ENCODE measurements at places on chromosomes 7 and 10.

DNA sequence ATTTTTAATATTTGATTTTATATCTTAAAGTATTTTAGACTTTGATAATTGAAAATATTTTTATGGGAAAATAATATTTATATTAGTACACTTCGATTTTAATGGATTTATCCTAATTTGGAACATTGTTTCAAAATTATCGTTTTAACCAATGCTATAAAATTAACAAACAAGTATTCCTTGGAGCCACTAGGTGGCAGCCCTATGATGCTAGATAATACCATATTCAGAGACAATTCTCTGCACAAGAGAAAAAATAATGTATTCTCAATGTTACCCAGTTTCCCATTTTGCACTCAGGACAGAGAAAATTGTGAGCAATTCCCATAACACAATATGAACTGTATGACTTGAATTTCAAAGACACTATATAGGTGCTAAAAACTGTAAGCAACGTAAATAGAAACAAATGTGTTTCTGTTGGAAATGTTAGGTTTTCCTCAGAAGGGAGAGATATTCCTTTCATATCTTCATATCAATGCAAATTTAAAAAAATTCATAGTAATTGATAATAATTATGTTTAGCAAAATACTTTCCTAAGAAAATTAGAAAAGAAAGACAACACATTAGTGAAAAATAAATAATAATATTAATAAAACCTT lies 237.8 kb downstream of the SEMA3E start:
- H3K4me1 ChIP-seq, result no peaks in the 10 kb centered on the region
- no peak overlapping the region for H3K4me3 ChIP-seq
- H3K27me3 ChIP-seq, result no peaks in the 10 kb centered on the region
- H3K36me3 ChIP-seq, result no peaks in the 10 kb centered on the region

- H3K36me3 ChIP-seq, result peaks cover 5% of the 10 kb centered on the region
- H3K4me1 ChIP-seq, result no peaks in the 10 kb centered on the region
- H3K27me3 ChIP-seq, result no peaks in the 10 kb centered on the region
- H3K4me3 ChIP-seq, result no peak overlapping the region
- H3K27ac ChIP-seq, result no peak overlapping the region
These were observed 336.0 kb upstream of the GALNT17 start for GRCh38 chr7:70795948-70796347.

- H3K4me3 ChIP-seq, result peak overlapping the region; percentile 45
- no peak for DNase-seq
- H3K36me3 ChIP-seq, result peaks cover 19% of the 10 kb centered on the region
- peaks cover 46% of the 10 kb centered on the region for H3K4me1 ChIP-seq
- no peaks in the 10 kb centered on the region for H3K27me3 ChIP-seq
- no peak overlapping the region for H3K27ac ChIP-seq
These were observed 26.2 kb downstream of the PPP2R2D start for GRCh38 chr10:131926743-131927595.

DNA sequence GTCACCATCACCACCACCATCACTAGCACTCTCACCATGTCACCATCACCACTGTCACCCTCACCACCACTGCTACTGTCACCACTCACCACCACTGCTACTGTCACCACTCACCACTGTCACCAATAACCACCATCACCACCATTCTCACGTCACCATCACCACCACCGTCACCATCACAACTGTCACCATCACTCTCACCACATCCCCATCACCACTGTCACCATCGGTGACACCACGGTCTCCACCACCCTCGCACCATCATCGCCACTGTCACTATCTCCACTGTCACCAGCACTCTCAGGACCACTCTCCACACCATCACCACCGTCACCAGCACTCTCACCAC lies 130.4 kb downstream of the MAD1L1 start:
- no peak for DNase-seq
- H3K4me1 ChIP-seq, result peaks cover 45% of the 10 kb centered on the region
- H3K4me3 ChIP-seq, result no peak overlapping the region
- H3K27ac ChIP-seq, result peak overlapping the region; percentile 90
- peaks cover 7% of the 10 kb centered on the region for H3K36me3 ChIP-seq

- peaks cover 2% of the 10 kb centered on the region for H3K4me1 ChIP-seq
- H3K36me3 ChIP-seq, result peaks cover 41% of the 10 kb centered on the region
- no peaks in the 10 kb centered on the region for H3K27me3 ChIP-seq
- H3K27ac ChIP-seq, result no peak overlapping the region
These were observed 205.7 kb downstream of the EBF3 start for GRCh38 chr10:129758207-129759021.

GRCh38 chr7:90225181-90225580 lies 13.6 kb downstream of the STEAP2 start:
- H3K27ac ChIP-seq, result no peak overlapping the region
- peaks cover 10% of the 10 kb centered on the region for H3K27me3 ChIP-seq
- H3K4me1 ChIP-seq, result no peaks in the 10 kb centered on the region
- no peak for DNase-seq
- no peak overlapping the region for H3K4me3 ChIP-seq

GRCh38 chr7:133961724-133962123 lies 165.4 kb upstream of the LRGUK start:
- H3K36me3 ChIP-seq, result peaks cover 41% of the 10 kb centered on the region
- H3K4me3 ChIP-seq, result no peak overlapping the region
- H3K4me1 ChIP-seq, result no peaks in the 10 kb centered on the region
- no peaks in the 10 kb centered on the region for H3K27me3 ChIP-seq
- no peak overlapping the region for H3K27ac ChIP-seq

DNA sequence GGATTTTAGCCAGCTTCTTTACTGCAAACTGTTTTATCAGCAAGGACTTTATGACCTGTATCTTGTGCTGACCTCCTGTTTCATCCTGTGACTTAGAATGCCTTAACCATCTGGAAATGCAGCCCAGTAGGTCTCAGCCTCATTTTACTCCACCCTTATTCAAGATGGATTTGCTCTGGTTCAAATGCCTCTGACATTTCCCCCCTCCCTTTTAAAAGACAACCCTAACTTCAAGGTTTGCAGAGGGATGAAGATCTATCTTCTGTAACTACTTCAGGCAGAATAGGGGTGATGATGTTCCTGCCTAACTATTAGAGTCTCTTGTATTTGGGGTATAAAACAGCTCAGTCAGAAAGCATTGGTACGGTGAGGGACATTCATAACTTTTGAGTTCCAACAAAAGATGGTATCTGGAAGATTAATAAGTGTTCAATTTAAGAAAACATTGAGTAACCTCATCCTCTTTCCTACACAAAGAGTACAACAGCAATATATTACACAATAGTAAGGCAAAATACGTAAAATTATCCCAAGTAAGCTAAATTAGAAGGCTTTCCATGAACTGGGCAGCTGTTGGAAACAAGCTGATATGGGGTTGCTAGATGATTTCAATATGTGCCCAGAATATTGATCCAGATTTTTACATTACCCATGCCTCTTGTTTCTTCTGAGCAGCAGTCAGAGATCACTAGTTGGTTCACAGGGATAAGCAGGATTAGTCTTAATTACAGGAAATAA lies 40.0 kb upstream of the LRGUK start:
- no peak overlapping the region for H3K4me3 ChIP-seq
- peaks cover 10% of the 10 kb centered on the region for H3K36me3 ChIP-seq
- DNase-seq, result no peak
- peaks cover 7% of the 10 kb centered on the region for H3K4me1 ChIP-seq

DNA sequence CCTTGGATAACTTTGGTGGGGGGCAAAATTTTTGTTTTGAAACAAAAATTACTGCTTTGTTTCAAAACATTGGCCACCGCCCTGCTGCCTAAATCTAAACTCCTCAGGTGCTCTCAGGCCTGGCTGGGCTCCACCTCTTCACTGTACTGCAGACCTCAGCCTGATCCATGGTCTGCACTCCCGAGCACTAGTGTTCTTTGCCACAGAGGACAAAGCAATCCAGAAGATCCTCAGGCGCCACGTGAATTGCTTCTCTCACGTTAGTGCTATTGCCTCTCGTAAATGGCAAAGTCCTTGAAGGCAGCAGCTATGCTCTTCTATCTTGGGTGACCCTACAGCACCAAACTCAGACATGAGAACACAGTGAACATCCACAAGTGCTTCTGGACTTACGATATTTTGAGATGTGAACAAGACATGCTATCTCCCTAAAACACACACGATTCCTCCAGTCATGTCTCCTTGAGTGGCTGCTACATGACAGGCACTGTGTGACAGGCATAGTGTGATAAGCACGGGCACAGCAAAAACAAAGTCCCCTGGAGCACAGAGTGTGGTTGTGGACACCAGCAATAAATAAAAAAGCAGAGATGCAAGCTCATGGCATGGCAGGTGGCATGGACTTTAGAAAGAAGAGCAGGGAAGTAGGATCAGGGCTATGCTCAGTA lies 582.1 kb upstream of the DPP6 start:
- no peak overlapping the region for H3K4me3 ChIP-seq
- no peaks in the 10 kb centered on the region for H3K27me3 ChIP-seq
- no peak for DNase-seq

DNA sequence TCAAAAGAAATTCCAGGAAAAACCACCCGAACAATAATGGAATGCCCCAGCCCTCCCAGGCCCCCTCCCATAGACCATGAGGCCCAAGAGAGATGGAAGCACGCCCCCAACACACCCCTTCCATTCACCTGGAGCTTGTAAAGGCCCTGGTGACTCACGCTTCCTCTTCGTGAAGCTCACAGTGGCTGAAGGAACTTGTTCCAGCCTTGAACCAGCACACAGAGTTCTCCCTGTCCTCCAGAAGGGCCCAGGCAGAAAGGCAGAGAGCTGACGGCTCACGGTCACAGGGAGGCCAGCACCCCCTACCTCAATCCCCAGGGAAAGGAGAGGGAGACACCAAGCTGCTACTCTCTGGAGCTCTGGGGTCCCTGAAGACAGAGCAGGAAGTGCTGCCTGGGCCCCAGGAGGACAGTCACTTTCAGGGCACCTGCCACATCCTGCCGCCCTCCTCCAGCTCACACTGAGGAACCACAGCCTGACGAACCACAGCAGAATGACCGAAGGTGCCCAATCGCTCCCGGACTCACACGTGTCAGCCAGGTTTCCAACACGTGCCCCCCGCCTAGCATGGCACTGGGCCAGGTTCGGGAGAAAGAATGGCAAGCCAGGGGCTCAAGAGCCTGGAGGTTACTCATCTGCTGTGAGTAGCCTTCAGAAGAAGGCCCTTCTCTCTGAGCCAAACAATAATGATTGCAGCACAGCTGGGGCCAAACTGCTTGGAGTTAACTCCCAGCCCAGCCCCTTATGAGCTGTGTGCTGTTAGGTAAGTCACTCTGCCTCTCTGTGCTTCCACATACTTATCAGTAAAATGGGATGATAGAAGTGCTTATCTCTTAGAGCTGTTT lies 52.8 kb downstream of the DLG5 start:
- peaks cover 28% of the 10 kb centered on the region for H3K4me1 ChIP-seq
- no peaks in the 10 kb centered on the region for H3K36me3 ChIP-seq
- DNase-seq, result peak; percentile 30
- no peaks in the 10 kb centered on the region for H3K27me3 ChIP-seq
- H3K4me3 ChIP-seq, result peak overlapping the region; percentile 68

DNA sequence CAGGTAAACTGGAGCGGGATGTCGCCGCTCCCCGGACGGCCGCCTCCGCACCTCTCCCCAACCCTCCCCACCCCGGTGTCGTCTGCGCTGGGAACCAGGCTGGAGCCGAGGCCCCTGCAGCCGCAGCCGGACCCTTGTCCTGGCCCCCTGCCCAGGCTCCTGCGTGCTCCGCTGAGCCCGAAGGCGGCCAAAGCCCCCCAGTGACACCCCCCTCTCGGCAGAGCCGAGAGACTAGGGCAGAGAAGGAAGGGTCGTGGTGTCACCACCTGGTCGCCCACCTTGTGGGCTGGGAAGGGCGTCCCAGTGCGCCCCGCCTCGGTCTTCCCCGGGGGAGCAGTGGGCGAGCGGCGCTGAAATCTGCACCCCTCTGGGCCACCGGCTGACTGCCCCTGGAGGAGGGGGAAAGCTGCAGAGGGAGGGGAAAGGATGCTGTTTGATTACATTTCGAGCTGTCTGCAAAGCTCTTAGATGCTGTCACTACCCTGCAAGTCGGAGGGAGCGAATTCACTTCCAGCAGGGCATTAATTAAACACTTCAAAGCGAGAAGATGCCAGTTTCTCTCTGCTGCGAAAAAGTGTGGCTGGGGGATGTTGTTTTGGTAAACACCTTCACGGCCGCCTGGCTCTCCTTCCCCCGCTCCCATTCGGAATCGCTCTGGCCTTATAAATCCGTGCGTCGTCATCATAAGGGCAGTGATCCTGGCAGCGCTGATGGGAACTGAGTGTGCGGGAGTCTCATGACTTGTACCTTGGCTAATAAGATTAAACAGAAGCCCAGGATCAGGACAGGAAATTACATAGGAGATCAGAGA lies 622 bp downstream of the DYNC1I1 start:
- peaks cover 2% of the 10 kb centered on the region for H3K4me1 ChIP-seq
- H3K36me3 ChIP-seq, result no peaks in the 10 kb centered on the region
- peak overlapping the region; percentile 16 for H3K4me3 ChIP-seq

All from memory B cell (primary cell).